ENCODE measurements at places on chromosomes 1 and 21.
A peak's percentile ranks its signal among the peaks of the same experiment; 100 is the strongest.

GRCh38 chr1:101697072-101697471 lies 299.7 kb downstream of the OLFM3 start:
- DNase-seq: no peak

- DNase-seq: no peak
Measured at GRCh38 chr21:38840456-38841300, 34.9 kb downstream of the ETS2 start.

- DNase-seq: no peak
Measured at GRCh38 chr1:85375493-85375892, 89.5 kb downstream of the DDAH1 start.

GRCh38 chr1:171727778-171728177 lies 14.1 kb downstream of the VAMP4 start:
- no peak for DNase-seq

DNA sequence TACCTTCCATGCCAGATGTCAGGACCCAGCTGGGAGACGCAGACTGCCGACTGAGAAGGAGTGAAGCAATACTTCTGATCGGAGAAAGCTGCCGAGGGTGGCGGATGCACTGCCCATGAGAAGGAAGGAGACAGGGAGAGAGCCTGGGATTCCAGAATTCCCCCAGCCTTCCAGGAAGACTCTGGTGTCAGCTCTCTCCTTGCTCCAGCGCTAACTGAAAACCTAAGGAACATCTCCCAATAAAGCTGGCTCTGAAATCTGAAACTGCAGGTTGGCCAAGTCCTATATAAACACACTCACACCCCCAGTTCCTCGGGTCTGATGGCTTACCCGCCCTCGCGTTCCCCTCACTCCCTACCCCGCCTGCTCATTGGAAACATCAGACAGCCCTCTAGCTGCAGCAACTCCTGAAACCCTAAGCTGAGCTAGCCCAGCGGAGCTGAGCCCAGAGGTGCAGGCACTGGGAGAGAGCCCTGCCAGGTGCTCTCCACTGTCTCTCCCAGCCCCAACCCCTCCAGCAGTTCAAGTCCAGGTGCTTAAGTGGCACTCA lies 52.3 kb downstream of the PLEKHA6 start:
- DNase-seq: no peak

GRCh38 chr1:243301059-243301458 lies 45.2 kb downstream of the SDCCAG8 start:
- no peak for DNase-seq

- DNase-seq: no peak
Measured at GRCh38 chr1:235023711-235024439, 104.8 kb downstream of the TOMM20 start.

- no peak for DNase-seq
Measured at GRCh38 chr1:164801791-164802502, 243.0 kb downstream of the PBX1 start.

- DNase-seq: peak; percentile 63
Measured at GRCh38 chr1:43329995-43330751, 7.4 kb upstream of the MPL start.

DNA sequence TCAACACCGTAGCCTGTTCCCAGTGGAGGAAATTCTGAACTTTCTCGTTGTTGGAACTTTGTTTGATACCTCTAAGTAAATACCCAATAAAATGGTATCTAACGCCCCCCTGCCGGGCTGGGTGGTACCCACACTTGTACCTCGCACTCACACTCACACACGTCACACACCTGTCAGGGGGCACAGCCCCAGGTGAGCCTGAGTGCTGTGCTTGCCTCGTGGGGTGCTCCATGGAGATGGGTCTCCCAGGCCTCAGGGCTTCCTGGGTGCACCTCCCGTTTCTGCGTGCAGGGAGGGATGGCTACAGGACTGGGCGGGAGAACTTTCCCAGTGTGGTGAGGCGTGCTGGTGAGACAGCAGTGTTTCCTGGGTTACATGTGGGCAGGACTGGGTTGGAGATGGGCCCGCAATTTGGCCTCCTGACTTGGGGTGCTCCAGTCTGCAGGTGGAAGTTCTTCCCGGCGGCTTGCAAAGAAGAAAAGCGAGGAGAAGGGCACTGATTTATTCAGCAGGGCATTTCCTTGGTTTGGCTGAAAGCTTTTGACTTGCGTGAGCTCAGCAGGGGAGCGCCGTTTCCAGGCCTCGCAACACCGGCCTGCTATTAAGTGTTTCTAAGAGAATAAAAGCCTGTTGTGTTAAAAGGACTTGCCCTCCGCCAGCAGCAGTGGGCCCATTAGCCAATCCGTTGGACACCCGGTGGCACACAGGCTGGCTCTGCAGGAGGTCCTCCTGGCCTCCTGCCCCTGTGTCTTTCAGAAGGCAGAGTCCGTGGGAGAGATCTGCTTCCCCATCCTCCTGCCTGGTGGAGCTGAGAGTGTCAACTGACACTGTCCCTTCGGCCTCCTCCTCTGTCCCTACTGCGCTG lies 79.7 kb downstream of the KIF26B start:
- DNase-seq: no peak

GRCh38 chr1:34975771-34976170 lies 9.4 kb downstream of the TMEM35B start:
- DNase-seq: no peak

GRCh38 chr1:95723346-95723745 lies 489.3 kb downstream of the RWDD3 start:
- no peak for DNase-seq

DNA sequence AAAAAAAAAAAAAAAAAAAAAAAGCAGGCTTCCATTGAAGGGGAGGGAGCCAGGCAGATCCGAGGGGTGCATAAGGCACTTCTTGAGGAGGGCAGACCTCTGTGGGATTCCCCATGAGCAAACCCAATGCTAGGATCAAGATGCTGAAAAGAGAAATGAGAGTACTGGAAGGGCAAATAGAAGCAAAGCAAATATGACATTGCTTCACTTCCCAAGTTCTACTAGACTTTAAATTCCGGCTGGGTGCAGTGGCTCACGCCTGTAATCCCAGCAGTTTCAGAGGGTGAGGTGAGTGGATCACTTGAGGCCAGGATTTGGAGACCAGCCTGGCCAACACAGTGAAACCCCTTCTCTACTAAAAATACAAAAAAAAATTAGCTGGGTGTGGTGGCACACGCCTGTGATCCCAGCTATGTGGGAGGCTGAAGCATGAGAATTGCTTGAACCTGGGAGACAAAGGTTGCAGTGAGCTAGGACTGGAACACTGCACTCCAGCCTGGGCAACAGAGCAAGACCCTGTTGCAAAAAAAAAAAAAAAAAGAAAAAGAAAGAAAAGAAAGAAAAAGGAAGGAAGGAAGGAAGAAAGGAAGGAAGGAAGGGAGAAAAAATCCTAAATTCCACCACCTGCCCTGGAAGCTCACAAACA lies 23.1 kb upstream of the PALMD start:
- no peak for DNase-seq

DNA sequence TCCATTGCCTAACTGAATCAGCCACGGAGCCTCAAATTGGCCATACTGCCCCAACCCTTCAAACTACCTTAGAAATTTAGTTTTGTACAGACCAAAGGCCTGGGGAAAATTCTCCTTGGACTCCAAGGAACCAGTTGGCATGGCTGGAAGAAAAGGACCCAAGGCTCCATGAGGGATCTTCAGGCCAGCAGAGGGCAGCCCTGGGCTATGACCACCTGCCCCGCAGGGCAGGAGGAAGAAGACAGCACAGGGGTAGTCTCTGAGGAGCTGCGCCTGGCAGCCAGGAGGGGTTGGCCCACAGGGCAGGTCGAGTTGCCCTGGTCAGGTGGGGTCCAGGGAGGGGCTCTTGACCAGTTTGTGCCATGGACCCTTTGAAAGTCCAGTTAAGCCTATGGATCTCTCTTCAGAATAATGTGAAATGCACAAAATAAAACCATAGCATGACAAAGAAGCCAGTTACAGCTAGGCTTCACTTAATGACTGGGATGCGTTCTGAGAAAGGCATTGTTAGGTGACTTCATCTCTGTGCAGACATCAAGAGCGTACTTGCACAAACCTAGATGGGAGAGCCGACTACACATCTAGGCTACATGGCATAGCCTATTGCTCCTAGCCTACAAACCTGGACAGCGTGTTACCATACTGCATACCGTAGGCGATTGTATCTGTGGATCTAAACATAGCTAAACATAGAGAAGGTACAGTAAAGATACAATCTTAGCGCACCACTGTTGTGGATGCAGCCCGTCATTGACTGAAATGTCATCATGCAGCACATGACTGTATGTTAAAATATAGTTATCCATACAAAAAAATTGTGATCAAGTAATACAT lies 26.1 kb downstream of the CACNA1S start:
- peak; percentile 30 for DNase-seq

DNA sequence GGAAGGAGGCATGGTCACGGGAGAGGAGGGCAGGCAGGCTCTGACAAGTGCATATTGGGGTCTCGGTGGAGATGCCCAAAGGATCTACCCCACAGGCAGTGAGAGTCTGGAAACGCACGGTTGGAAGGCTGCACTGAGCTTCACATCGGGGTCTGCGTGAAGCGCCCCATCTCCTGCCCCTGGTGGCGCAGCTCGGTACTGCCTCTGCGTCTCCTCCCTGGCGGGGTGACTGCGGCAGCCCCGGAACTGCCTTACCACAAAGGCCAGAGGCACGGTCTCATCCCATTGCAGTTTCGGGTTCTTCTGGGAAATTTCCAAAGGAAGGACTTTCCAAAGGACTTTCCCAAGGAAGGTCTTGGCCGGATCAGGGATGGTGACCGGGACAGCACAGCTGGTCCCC lies 69.2 kb upstream of the AJAP1 start:
- peak; percentile 34 for DNase-seq

DNA sequence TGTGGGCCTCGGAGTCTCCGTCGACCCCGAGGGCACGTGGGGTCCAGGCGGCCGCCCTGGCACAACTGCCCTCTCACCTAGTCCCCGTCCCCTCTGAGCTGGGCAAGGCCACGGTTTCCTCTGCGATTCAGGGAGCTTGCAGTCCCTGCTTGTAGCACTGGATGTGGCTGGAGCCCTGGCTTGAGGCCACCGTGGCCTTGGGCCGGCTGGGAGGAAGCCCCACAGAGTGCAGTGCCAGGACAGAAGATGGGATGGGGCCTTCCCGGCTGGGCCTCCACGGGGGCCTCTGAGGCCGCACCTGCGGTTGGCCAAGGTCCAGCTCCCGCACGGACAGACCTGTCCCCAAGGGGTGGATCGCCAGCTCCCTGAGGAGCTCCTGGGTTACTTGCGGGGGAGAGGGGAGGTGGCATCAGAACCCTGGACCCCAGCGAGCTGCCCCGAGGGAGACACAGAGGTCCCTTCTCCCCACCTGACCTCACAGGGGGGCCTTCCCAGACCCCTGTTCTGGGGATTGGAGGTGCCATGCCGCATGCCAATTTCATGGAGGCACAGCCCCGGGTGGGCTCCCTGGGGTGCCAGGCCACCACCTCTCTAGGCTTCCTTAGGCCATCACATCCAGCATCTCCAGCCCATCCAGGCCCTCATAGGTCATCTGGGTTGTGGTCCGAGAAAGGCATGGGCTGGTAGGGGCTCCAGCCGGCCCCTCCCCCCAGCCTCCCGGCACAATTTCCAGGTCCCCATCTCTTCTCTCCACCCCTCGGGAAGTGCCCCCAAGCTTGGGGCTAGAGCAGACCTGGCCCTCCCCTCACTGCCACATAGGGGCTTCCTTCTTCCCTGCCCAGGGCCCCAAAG lies 80.8 kb downstream of the MORN1 start:
- DNase-seq: no peak

GRCh38 chr1:172906778-172907592 lies 143.8 kb downstream of the TNFSF18 start:
- DNase-seq: no peak

DNA sequence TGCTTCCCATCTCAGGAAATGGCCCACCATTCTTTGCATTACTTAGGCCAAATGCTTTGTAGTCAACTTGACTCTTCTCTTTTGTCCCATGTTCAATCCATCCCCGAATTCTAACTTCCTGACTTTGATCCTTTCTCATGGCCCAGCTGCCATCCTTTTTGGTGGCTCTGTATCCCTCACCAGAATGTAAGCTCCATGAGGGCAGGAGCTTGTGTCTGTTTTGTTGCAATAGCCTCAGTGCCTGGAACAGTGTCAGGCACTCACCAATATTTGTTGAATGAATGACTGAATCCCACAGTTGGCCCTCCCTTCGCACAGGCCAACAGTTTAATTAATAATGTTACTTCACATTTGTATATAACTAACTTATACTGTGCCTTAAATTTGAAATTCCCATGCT lies 3.1 kb upstream of the PARP1 start:
- DNase-seq: no peak

- DNase-seq: no peak
Measured at GRCh38 chr21:45209685-45210284, 77.9 kb downstream of the POFUT2 start.

GRCh38 chr1:182549346-182549745 lies 39.7 kb downstream of the RNASEL start:
- DNase-seq: no peak

- DNase-seq: no peak
Measured at GRCh38 chr1:225834417-225835329, 24.7 kb downstream of the EPHX1 start.

DNA sequence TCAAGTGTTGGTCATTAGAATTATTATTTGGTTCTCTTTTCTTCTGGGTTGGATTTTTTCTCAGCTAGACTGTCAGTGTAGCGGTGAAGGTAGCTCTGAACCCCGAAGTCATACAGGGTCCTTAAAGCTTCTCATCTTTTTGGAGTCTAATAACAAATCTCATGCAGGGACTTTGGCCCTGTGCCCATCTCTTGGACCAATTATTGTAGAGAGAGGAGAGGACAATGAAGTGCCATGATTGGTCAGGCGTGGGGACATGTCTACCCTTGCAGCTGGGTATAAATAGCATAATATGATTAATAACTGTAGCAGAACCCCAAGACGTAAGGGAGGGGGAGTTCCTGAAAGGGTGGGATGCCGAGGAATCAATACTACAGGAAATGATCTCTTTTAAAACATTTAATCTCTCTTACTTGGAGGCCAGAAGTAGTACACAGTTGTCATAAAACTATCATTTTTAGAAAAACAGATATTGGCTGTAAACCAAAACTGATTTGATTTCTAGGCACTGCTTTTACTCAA lies 8.8 kb downstream of the MAGI3 start:
- DNase-seq: no peak

GRCh38 chr1:10646347-10646861 lies 150.0 kb downstream of the CASZ1 start:
- no peak for DNase-seq

- DNase-seq: no peak
Measured at GRCh38 chr1:179034720-179035119, 9.0 kb downstream of the FAM20B start.

Data from stimulated activated CD4-positive, alpha-beta T cell treated with anti-CD3 and anti-CD28 coated beads, Interleukin-4, amount 100 ng/mL, for 48 hours (primary cell).